ENCODE measurements at places on chromosomes 1 and 21.
A peak's percentile ranks its signal among the peaks of the same experiment; 100 is the strongest.

DNA sequence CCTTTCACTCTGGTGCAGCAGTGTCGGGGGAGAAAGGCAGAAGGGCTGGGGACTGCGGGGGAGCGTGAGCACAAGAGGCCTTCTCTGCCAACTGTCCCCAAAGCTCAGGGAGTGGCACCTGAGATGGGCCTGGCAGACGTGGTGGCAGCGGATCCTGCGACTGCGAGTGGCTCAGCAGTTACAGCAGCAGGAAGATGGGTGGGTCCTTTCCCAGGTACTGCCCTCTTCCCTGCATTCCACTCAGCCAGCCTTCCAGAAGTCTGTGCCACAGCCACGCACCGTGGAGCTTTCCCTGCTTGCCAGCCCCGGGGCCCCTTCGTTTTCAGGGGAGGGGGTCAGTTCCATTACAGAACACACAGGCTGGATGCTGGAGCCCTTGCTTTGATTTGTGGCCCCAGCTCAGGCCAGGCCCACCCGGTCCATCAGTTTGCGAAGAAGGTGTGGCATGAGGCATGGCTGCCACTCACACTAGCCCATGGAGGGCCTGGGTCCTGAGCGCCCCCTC lies 17.2 kb downstream of the MTHFR start:
- no peak for DNase-seq

GRCh38 chr1:119815361-119815760 lies 4.1 kb upstream of the REG4 start:
- DNase-seq = no peak

- DNase-seq = no peak
Measured at GRCh38 chr1:228792601-228793000, 57.3 kb downstream of the RHOU start.

DNA sequence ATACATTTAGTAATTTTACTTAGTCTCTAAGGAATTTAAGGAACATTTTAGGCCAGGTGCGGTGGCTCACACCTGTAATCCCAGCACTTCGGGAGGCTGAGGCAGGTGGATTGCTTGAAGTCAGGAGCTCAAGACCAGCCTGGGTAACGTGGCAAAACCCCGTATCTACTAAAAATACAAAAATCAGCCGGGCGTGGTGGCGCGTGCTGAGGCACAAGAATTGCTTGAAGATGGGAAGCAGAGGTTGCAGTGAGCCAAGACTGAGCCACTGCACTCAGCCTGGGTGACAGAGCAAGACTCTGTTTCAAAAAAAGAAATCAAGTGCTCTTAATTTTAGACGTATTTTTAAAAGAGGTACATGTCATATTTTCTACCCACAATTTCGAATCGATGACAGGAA lies 3.3 kb downstream of the NDC1 start:
- DNase-seq = no peak

- no peak for DNase-seq
Measured at GRCh38 chr1:72397786-72398185, 115.4 kb upstream of the NEGR1 start.

- DNase-seq = no peak
Measured at GRCh38 chr21:26007951-26008498, 162.5 kb downstream of the APP start.

DNA sequence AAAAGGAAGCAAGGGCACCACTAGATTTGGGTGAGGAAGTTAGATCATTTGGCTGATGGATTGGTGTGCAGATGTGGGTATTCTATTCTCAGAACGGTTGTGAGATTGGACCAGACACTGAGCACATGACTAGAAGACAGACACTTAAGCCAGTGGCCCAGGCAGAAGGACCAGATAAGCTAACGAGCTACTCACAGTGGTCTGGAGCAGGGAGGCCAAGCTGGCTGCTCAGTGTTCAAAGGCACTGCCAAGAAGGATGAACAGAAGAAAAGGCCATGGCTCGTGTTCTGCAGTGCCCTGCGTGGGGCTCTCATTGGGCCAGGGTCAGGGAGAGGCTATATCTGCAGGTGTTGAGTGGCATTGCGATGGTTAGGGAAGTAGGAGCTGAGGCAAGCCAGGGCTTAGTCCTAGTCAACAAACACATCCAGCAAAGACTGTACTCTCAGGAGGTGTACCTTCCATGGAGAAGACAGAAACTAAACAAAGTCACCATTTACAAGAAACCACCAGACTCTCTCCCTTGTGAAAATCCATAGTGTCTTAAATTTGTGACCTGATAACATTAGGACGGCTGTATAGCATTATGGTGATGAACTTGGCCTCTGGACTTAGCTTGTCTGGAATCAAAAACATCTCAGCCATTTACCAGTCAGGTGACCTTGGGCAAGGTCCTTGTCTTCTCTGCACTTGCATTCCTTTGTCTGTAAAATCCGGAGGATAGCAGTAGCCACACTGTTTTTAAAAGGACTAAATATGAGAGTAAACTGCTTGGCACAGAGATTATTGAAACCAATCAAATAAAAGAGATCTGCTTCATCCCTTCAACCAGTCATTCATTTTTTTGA lies 274.5 kb downstream of the SIPA1L2 start:
- DNase-seq = no peak

- peak; percentile 13 for DNase-seq
Measured at GRCh38 chr1:78617615-78618026, 2.6 kb upstream of the IFI44L start.

DNA sequence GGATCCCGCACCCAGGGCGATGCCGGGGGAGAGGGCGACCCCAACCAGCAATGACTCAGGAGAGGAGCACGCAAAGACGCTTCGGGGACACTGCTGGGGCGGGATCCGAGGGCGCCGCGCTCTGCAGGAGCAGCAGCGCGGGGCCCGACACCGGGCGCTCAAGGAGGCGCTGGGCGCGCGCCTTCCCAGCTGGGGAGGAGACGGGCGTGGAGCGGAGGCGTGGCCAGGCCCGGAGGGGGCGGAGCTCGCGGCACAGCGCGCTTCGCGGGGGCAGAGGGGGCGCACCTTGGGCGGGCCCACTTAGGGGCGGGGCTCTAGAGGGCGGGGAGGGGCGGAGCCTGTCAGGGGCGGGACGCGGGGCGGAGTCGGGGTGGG lies 369 bp downstream of the SUMO3 start:
- DNase-seq = peak; percentile 93

GRCh38 chr1:227378871-227379554 lies 60.7 kb upstream of the CDC42BPA start:
- DNase-seq = no peak

- no peak for DNase-seq
Measured at GRCh38 chr1:17507915-17508314, 31.6 kb upstream of the ARHGEF10L start.

- DNase-seq = no peak
Measured at GRCh38 chr1:198212675-198213074, 55.9 kb downstream of the NEK7 start.

DNA sequence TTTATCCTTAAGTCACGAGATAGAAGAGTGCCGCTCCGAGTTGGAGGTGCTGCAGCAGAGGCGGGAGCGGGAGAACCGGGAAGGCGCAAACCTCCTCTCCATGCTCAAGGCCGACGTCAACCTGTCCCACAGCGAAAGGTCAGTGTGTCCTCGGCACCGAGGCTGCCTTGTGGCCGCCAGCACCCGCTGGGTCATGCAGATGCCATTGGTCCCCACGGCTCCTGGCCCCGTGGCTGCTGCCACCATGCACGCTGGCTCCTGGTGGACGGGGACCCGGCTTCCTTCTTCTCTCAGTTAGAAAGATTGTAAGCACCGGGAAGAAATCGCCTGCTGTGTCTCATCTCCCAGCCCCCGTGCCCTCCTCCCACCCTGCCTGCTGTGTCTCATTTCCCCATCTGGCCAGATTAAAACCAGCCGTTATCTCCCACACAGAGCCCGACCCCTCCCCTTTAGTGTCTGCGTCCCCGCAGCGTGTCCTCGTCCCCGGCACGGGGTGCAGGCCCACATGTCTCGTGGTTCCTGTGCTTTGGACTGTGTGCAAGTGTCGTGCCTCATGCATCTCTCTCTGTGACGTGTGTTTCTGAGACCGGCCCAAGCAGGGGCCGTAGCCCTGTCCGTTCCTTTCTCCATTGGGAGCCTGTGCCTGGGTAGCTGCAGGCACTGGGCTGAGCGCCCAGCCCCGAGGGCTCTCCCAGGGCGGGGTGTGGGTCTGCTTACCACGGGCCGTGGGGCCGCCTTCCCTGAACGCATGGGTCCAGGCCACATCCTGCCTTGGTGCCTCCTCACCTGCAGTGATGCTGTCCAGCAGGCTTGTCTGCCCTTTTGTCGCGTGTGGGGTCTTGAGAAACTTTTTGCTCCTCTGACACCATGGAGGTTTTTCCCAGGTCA lies 62.1 kb downstream of the PCNT start:
- DNase-seq = no peak

DNA sequence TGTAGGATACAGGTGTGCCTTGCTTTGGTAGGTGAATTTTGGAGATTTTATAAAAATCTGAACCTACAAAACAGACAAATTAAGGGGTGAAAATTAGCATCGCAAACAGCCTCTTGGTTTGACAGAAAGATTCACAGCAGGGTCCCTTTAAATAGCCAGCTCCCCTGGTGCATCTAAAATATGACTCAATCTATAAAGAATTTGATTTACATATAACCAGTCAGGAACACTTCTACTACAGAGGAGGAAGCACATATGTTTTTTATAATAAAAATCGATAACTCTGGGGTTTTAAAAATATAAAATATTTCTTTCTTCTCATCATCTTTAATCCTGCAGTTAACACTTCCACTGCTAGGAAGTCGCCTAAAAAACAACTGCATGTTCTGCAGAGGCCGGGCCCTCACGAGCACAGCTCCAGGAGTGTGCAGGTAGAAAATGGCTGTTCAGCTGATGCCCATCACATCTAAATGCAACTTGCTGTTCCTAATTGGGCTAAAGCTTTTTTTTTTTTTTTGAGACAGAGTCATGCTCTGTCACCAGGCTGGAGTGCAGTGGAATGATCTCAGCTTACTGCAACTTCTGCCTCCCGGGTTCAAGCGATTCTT lies 203.4 kb downstream of the HS2ST1 start:
- DNase-seq = no peak

DNA sequence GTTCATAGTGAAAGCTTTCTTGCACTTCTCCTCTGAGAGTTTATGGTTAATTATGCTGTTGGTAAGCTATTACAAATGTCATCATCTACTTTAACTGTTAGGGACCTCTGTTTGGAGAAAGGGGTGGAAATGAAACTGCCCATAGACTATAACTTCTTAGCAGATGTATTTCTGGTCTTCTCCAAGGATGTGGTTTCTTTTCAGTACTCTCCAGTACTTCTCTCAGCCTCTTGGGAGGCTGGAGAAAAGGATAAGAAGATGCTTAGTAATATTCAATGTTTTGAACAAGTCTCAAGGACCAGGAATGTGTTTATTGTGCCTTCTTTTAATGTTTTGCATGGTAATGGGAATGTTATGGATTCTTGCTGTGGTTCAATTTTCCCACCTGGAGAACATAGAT lies 60.4 kb downstream of the LAMC2 start:
- no peak for DNase-seq
